ENCODE measurements at places on chromosomes 6 and 20.

DNA sequence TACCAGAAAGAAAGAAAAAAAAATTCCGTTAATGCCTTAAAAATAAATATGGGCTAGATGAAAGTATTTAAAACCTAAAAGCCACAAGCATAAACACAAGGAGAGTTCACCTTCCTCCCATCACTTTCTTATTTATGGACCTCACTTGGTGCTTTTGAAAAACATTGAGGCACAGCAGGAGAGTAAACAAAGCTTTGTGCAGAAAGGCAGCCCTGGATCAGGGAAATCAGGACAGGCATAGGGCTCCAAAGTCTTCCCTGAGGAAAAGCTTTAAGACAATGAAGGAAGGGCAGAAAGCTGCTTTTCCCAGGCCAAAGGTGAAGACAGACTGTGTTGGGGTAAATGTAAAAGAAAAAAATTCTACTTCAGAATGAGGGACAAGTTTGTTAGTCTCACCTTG, 207.9 kb downstream of the CLVS2 start:
- no peak for DNase-seq

- DNase-seq: no peak
Measured at GRCh38 chr6:149701714-149702113, 16.2 kb downstream of the LATS1 start.

- DNase-seq: peak; percentile 95
Measured at GRCh38 chr20:23350196-23350903, at the start of gene NXT1. Gene NXT1 (plus strand): TSS chr20:23350791. CDS start chr20:23354042, 3,251 bp downstream.

DNA sequence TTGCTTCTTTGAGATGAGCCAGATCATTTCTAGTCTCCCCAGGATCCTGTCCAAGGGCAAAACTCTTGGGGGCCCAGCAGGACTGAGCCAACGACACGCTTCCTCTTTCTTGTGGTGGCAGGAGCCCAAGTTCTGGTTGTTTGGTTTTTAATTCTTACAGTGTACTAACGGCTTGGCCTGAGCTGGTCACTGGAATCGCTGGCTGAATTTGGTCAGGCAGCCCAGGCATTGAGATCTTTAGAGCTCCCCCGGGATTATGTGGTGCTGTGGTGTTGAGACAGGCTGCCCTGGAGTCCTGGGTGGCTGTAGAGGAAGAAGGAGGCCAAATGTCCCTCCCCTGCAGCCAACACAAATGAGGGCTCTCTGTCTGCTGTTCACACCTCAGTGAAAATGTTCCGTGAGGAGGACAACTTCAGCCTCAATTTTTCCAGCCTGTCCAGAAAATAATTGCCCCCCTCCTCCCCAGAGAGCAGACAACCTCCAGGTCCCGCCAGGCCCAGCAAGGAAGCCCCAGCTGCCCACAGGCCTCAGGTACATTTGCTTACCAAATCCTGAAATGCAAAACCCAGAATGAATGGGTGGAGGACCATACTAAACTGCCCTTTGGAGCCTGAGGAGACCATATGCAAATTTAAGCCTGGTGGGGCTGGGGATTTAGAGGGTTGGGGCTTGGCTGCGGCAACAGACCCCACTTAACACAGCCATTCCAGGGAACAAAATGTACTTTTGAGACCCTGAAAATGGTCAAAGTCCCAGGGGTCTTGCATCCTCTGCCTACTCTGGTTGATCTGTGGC, 23.6 kb downstream of the BNIP5 start:
- no peak for DNase-seq

DNA sequence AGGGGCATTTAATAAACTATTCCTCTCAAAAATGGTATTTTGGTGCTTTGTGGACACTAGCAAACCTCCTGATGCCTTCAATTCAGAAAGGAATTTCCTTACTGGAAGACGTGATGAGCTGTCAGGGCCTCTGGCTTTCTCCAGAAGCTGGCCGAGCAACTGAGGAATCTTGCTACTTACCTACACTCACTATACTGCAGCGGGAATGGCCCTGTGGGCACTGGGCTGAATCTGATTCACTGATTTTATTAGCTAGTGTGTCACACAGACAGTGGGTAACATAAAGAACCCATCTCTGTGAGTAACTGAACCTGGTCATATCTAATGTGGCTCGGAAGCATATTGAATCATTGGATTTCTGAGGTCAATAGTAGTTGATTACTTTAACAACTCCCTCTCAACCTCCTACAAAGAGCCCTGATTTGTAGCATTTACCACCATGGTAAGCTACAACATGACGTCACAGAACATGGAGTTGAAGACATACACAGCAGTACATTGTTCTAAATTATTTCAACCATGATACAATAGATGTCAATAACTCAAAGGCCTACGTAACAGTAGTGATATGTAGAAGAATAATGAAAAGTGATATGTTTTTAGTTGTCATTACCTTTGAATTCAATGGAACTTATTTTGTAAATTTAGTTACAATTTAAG, 232.1 kb downstream of the SYNE1 start:
- no peak for DNase-seq

GRCh38 chr6:140414966-140415620, 1040.6 kb upstream of the CITED2 start:
- no peak for DNase-seq

DNA sequence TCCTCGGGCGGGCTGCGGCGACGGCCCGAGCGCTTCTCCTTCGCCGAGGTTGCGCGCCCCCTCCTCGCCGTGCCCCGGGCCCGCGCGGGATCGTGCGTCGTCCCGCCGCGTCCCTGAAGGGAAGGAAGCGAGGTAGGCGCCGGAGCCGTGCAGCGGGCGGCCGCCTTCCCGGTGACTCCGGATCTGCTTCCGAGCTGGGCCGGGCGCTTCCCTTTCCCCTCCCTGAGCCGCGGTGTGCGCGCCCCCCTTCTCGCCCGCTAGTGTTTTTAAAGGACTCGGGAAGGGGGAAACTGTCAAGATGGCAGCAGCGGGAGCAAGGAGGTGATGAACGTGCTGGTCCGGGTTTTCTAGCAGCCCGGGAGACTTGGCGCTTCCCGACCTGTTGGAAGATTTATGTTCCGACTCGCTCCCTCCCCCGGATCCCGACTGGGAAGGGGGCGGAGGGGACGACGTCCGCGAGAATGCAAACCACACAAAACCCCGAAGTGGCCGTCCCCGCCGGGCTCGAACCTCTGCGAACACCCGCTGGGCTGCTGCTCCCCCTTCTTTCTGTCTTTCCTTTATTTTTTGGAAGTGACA, 744 bp upstream of the FOXO3 start:
- no peak for DNase-seq

DNA sequence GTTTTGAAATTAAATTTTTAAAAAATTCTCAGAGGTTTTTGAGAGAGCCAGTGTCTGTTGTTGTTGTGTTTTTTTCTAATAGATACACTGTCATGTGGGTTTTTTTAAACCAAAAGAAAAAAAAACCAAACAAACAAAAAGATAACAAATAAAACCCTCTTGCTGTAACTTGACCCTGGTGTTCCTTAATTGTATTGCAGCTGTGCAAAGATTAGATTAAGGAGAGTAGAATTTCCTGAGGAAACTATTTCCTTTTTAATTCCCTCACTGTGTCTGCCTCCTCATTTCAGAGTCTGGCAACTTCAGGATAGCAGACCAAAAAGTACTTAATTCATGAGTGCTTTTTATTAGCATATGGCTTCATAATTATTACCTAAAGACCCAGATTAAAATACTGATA, 281.9 kb downstream of the EPM2A start:
- DNase-seq: no peak

DNA sequence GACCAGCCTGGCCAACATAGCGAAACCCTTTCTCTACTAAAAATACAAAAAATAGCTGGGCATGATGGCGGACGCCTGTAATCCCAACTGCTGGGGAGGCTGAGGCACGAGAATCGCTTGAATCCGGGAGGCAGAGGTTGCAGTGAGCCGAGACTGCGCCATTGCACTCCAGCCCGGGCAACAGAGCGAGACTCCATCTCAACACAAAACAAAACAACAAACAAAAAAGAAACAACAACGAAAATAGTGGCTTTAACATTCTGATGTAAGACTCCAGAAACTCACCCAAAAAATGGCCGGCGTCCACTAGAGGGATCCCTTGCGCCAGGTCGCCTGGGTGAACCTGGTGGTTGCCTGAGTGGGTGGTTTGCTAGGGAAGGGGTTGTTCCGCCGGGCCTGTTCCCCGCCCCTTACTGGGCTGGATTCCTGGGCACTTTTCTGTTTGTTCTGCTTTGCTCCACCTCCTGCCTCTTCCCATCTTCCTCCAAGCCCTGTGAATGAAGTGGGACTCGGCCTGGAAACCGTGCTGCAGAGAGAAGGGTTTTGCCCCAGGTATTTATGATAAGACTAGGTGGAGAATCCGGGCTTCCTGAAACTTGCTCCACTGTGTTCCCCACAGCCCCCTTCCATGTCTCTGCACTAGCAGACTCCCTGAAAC, 1.5 kb downstream of the PABPC1L start:
- no peak for DNase-seq

GRCh38 chr6:46356543-46356942, 134.7 kb downstream of the RCAN2 start:
- DNase-seq: no peak

DNA sequence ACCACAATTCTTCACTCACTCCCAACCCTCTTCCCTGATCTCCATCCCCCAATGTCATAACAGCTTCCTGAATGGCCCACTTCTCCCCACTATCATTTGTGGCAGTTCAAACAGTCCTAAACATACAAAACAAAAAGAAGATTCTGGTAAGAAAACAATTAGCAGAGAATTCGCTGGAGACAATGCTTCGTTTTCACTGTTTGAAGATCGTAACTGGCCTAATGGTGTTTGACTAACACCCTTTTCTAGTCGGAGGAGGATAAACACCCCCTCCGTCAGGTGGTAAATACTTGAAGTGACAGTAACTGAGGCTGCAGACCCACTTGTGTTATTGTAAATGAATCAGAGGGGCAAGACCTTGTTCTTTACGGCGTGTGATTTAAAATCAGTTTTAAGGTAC, 3.8 kb downstream of the EYA2 start:
- DNase-seq: no peak

DNA sequence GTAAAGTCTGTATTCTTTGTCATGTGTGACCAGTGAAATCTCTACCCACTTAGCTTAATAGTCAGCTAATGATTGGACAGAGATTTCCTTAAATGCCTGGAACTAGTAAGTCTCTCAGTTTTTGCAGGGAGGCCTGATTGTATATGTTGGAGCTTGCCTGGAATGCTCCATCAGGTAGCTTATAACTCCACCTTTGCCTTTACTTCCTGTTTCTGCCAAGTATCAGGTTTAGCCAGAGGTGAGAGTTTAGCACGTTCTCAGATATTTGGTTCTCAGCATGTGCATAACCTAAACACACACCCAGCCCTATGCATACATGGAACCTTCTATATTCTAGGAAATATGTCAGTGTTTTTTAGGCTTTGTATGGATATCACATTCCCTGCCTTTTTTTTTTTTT, 435.3 kb downstream of the CDKAL1 start:
- no peak for DNase-seq

GRCh38 chr6:34576286-34576955, 20.3 kb upstream of the SPDEF start:
- DNase-seq: no peak

DNA sequence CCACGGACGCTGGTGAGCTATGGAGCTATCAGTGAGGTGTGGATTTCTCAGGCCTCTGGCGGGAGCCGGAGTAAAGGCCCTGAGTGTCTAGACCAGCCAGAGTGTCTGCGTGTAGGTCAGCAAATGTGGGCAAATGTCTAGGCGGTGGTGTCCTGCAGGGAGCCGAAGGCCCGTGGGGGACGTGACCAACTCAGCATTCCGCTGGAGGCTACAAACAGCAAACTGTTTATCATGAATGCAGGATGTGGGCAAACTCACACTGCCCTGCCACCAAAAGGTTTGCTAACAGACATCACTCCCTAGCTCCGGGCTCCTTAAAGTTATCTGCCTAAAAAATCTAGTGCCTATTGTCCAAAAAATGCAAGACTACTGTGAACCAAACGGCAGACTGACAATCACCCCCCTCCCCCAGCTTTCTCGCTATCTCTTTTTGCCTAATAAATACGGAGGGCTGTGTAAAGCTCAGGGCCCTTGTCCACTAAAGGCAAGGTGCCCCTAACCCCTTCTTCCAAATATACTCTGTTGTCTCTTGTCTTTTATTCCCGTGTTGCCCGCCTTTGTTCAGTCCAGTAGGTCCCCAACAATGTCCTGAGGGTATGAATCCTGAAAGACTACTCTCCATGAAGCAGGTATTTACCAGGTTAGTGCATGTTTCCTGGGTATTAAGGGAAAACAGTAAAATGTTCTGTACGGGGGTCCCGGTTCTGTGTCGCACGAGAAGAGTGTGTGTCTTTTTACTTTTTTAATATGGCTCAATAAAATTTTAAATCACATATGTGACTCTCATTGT, 29.0 kb upstream of the AFDN start:
- no peak for DNase-seq

DNA sequence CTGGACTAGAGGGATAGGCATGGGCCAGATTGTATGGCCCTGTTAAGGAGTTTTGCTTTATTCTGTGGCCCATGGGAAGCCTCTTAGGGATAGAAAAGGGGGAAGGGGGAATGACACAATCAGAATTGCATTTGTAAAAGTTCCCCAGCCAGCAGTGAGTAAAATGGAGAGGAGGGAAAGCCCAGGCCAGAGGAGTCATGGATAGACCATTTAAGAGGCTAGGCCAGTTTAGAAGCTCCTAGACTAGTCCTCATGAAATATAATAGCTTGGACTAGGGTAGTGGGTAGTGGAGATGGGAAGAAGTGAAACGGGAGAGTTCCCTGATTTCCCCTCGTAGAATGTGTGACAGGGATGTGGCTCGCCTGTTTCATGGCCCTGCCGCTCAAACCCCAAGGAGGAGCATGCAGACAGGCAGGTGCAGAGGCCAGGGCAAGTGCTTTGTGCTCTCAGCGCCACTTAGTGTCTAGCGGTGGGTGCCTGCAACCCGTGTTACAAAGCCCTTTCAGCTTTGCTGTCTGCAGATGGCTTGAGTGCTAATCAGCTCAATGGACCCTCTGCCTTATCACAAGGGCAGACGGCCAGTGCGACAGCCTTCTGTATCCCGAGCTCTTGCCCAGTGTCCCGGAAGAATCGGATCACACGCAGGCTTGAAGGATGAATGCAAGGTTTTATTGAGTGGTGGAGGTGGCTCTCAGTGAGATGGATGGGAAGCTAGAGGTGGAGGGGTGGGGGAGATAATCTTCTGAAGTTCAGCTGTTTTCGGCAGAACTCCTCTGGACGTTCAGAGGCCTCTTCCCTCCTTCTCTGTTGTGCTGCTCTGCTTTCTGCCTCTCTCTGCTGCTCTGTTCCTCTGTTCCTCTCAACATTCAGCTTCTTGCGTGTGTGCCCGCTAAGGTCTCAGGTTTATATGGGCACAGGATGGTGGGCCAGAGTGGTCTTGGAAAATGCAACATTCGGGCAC, 141.1 kb downstream of the CEP57L1 start:
- DNase-seq: peak; percentile 10

- DNase-seq: no peak
Measured at GRCh38 chr20:7841291-7841970, 98.8 kb downstream of the HAO1 start.
